NCI-H1092 treated with DMSO at 0.1 percent for 48 hours (cell line): ENCODE measurements at places on chromosomes 13 and 19.

DNA sequence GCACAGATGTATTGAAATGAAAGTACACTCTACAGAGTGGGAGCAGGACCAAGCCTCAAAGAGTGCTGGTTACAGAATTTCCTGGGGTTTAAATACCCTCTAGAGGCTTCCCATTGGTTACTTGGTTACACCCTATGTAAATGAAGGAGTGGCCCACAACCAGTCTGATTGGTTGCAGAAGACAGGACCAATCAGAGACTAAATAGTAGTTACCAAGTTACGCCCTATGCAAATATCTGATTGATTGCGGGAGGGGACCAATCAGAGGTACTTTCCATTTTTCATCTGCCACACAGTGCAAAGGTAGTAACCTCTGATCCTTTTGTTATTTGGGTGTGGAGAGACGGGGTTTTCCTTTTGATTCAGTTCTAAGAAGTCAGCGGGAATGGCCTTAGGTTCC is 5.5 kb upstream of the ZFP82 start:
- no peak for DNase-seq

GRCh38 chr19:37466277-37466797 is 907 bp downstream of the ZNF569 start:
- DNase-seq, result peak; percentile 44

- peak; percentile 97 for DNase-seq
Measured at GRCh38 chr13:92719868-92720267, 506.7 kb upstream of the GPC6 start.

GRCh38 chr13:79485014-79485811 is 4.3 kb downstream of the NDFIP2 start:
- DNase-seq, result no peak

- no peak for DNase-seq
Measured at GRCh38 chr19:33382006-33382405, 8.5 kb downstream of the CEBPG start.
